MV-4-11 (cell line): ENCODE measurements at places on chromosomes 12 and 14.
A peak's percentile ranks its signal among the peaks of the same experiment; 100 is the strongest.

DNA sequence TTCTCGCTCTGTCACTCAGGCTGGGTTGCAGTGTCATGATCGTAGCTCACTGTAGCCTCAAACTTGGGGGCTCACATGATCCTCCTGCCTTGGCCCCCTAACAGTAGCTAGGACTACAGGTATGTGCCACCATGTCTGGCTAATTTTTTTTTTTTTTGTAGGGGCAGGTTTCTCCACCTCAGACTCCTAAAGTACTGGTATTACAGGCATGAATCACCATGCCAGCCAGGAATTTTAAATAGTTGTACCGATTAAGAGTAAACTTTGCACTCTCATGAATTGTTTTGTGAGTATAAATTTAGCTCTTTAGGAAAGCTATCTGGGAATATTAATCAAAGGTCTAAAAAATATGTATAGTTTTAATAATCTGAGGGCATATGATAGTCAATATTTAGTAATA, 25.5 kb downstream of the YEATS4 start:
- no peak for DNase-seq

GRCh38 chr12:49973361-49973830, 649 bp downstream of the AQP6 start:
- DNase-seq: no peak

DNA sequence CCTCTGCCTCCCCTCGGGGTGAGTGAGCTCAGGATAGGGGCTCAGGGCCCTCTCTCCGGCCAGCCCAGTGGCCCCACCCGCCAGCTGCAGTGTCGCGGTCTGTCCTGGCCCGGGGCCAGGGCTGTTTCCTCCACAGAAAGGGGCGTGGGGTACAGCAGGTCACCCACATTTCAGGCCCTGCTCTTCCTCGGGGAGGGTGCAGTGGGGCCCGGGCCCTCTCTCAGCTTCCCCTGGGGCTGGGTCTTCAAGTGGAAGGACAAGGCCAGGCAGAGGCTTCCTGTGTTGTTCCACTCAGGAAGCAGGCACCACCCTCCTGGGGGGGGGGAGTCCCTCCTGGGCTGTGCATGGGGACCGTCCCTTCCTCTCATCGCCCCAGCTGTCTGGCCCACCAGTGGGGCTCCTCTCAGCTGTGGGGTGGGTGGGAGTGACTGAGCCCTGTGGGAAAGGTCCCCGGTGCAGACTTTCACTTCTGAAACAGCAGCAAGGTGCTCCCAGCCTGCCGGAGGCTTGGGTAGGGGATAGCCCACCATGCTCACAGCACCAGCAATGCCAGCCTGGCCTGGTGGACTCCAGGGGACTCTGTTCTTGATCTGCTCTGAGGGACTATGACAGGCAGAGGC, 3.7 kb downstream of the GPR132 start:
- peak; percentile 39 for DNase-seq

DNA sequence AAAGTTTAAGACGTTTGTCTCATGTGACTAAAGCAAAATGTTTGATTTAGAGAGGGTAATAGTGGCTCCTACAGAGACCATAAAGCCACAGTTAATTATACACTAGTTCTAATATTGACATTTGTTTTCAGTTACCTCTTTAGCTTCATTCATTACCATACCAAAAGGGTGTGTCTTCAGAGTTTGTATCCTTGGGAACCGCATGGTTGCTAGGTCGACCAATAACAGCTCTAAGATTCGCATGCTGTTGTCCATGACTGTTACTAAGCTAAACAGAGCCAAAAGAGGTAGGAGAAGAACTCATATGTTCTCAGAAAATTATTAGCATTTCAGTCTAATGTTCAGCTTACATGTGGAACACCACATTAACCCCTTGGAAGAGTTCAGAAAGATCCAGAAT, 36.2 kb upstream of the ETNK1 start:
- no peak for DNase-seq

- DNase-seq: no peak
Observed at GRCh38 chr14:68873376-68873775, 80.5 kb upstream of the ZFP36L1 start.

DNA sequence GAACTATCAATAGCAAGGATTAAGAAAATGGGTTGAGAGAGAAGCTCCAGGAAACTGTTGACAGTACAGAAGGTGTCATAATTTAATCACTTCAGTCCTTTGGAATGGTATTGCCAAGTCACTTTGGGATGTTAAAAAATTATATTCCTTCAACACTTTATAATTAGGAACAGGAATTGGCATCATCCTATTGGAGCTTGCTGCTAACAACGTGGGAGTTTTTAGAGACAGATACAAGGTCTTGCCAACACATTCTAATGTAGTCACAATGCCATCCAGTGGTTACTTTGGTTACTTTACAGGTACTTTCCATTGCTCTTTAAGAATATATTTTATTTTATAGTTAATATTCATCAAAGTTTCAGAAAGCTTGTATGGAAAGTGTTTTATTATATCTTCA, 310.1 kb downstream of the SYT1 start:
- DNase-seq: no peak

DNA sequence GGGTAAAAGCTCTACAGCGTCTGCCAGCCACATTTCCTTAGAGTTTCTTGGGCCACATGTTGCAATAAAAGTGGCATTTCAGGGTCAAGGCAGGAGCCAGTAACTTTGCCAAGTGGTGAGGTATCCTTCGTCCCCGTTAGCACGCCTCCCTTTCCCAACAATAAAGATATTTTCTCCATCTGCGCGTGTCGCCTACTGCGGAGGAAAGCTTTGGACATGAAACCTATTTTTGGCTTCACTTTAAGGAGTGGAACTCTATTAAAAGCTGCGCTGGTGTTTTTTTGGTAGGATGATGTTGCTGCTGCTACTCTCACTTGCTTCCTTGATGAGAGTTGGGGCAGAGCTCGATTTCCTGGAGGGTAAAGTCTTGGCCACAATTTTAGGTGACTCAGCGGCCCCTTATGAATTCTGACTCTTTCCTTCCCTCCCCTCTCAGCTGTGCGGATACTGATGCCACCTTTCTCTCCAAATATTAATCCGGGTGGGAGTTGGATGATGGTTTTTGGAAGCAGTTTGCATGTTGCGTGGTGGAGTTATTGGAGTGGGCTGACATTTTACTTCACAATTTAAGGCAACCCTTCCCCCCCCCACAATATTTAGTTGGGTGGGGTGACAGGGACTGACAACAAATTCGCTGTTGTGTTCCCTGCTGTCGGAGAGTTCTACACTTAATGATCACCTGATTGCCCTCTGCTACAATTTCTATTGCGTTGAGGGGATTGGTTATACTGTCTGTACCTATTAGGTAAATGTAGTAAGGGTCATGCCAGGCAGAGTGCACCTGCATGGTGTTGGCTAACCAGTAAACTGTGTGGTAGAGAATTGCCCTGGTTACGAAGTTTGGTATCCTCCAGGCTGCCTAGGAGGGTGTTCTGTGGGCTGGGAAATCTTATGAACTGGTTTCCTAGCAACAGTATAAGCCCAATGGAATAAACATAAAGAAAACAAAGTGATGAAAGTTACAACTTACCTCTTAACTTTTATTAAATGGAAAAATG, 1.1 kb downstream of the CCDC91 start:
- peak; percentile 28 for DNase-seq

GRCh38 chr14:63933110-63933509, 80.3 kb downstream of the SYNE2 start:
- no peak for DNase-seq

DNA sequence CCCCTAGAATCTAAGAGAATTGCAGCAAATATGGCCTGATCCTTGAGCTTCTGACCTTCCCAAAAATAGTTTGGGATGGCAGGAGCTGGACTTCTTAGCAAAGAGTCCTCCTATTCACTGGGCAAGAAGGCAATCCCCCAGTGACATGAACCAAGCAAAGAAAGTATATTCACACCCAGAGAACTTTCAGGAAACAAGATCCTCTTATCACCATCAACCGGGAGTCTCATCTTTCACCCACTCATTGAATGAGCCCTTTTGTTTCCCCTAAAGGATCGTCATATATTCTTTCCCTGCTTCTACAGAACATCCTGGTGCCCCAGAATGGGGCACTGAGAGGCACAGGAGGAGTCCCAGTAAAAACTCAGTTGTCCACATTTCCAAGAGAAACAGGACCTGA, 19.7 kb downstream of the SPTB start:
- no peak for DNase-seq

DNA sequence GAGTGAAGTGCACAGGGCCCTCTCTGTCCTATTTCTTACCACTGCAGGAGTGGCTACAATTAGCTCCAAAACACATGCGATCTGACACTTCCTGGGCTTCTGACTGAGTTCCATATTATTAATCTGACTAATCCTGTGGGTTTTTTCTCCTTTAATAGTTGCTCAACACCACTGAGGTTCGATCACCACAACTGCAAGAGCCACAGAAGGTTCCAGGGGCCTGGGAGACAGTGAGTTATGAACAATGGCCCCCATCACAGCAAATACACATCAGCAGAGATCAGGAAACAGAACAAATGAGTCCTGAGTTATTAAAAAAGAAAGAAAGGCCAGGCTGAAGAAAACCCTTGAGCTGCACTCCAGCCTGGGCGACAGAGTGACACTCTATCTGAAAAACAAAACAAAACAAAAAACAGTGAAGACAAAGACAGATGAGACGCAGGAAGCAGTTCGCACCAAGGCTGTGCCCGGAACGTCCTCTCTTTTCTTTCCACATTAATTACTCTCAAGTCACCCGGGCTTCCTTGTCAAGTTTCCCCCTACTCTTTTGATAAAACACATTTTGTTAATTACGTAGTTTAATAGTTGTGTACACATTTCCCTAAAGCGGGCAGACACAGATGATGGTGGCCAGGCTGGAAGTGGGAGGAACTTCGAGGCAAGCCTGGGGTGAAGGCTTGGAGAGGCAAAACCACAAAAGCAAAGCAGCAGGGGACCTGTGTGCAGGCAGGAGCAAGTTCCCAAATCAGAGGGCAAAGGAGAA, 42.7 kb downstream of the CDC42BPB start:
- DNase-seq: peak; percentile 63

DNA sequence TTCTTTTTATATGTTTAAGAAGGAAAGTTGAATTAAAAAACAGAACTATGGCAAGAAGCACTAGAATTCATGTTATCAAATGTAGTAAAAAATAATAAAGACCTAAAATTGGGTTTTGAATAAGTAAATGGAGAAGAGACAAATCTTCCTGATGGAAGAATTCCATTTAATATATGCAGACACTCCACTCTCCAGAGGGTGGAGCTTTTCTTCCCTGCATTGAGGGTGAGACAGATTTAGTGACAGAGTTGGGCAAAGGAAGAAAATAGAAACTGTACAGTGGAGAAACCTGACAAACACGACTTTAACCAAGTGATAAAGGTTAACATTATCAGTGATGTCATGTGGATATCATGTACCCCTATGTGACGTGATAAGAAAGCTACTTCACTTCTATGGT, 217.6 kb downstream of the PRKD1 start:
- no peak for DNase-seq
